ENCODE measurements at places on chromosomes 5 and 9. TPM values are rescaled to one million over a fixed set of nuclear protein-coding genes. Genes with fewer than 3 reads are reported as not detected.

GRCh38 chr9:10753474-10753873 is 140.7 kb upstream of the PTPRD start:
- H3K4me1 ChIP-seq, result no peaks in the 10 kb centered on the region
- H3K27ac ChIP-seq, result no peak overlapping the region
- no peak overlapping the region for H3K4me3 ChIP-seq
- H3K27me3 ChIP-seq, result no peaks in the 10 kb centered on the region

Gene TLX3
- polyA plus RNA-seq, result not detected

DNA sequence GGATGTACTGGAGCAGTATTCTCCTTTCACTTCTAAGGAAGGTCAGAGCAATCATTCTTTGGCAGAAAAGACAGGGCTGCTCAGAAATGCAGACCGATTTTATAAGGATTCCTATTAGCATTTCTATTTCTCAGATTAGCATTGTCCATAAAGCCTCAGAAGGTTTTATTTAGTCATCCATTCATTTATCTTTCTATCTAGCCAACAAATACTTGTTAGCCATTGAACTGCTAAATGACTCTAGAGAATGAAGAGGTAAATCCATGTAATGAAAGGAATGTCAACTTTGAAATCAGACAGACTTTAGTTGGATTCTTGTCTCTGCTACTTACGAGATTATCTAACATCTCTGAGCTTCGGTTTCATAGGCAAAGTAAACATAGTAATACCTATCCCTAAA is 165.2 kb downstream of the SLC25A46 start:
- no peaks in the 10 kb centered on the region for H3K36me3 ChIP-seq
- no peaks in the 10 kb centered on the region for H3K4me1 ChIP-seq
- no peak overlapping the region for H3K4me3 ChIP-seq
- no peaks in the 10 kb centered on the region for H3K27me3 ChIP-seq
- no peak overlapping the region for H3K27ac ChIP-seq
- DNase-seq, result no peak

DNA sequence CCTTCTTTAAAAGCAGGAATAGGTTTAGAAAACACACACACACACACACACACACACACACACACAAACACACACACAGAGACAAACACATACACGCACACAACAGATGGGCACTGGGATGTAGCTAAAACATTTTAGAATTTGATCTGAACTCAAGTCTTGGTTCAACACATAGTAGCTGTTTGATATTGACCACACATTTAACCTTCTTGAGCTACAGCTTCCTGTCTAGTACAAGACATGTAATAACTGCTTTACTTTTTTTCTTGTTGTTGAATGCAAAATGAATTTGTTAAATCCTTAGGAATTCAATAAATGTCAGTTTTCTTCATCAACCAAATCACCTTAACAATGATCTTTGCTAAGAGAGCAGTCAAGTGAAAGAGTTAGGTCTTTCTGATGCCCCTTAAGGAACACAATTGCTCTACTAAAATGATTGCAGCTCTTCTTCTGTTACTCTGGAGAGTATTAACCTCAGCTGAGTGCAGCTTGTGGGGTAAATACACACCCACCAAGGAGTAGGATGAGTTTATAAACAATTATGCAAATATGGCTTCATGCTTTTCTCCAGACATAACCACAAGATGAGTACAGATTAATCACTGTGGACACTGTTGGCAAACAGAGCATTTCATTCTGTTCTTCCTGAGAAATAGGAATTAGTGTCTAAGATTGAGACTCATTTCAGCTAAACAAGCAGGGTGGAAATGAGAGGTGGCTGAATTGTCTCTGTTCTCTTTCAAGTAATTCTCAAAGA is 302.9 kb upstream of the PAPPA start:
- H3K36me3 ChIP-seq, result no peaks in the 10 kb centered on the region
- no peaks in the 10 kb centered on the region for H3K4me1 ChIP-seq
- H3K27me3 ChIP-seq, result no peaks in the 10 kb centered on the region
- no peak overlapping the region for H3K4me3 ChIP-seq
- no peak for DNase-seq
- no peak overlapping the region for H3K27ac ChIP-seq

DNA sequence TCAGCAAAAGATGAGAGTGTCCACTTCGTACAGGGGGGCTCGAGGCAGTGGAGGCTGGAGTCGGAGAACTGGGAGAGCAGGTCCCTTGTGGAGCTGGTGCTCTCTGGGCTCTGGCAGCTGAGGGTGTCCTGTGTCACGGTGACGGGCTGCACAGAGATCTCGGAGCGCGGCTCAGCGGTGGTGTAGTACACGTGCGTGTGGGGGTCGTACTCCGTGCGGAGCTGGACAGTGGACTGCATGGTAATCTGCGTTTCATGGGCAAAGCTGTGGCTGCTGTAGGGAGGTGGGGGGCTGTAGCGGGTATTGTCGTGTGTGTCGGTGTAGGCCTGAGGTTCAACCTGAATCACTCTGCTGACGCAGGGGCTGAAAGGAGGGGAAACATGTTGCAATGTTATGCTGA is 48.0 kb downstream of the PTCH1 start:
- H3K4me1 ChIP-seq, result peaks cover 15% of the 10 kb centered on the region
- DNase-seq, result no peak
- peaks cover 67% of the 10 kb centered on the region for H3K36me3 ChIP-seq
- H3K4me3 ChIP-seq, result no peak overlapping the region

DNA sequence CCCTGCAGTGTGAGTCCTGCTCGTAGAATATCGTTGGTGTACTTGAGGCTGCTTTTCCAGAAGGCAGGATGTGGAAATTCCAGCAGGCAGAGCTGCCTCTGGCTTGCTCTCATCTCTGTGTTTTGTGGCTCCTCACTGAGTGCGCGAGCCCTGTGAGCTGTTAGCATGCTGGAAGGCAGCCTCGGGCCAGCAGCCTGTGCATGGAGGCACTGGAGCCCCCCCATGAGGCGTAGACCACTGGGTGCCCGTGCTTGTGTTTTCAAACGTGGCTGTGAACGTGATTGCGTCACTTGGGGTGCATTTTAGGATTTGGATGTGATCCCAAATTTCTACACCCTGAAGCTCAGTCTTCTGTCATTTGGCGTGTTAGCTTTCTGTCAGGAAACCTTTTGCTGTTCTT is 3.2 kb downstream of the WDR5 start:
- no peak for DNase-seq
- H3K4me3 ChIP-seq, result no peak overlapping the region
- no peaks in the 10 kb centered on the region for H3K27me3 ChIP-seq
- H3K27ac ChIP-seq, result no peak overlapping the region

Gene ELAVL2
- not detected for polyA plus RNA-seq

Gene PCSK1
- not detected for polyA plus RNA-seq

Gene BTNL8
- polyA plus RNA-seq, result not detected

DNA sequence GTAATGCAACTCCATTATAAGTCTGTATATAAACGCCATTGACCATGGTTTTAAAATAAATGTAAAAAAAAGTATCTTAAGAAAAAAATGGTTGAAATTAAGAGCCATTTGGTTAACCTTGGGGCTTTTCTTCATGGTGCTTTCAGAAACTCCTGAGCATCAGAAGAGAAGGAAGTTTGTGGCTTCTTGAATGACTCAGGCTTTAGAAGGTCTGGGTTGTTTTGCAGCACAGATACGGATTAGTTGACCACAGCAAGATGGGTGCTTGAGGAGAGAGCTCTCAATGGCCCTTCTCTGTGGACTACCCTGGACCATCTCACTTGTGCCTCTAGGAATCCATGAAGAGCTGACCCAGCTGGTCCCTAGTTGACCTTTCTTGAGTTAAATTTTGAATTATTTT is 189.5 kb downstream of the TMEM38B start:
- DNase-seq, result no peak
- peaks cover 2% of the 10 kb centered on the region for H3K4me1 ChIP-seq
- H3K4me3 ChIP-seq, result no peak overlapping the region

GRCh38 chr9:129232839-129233591 is 55.0 kb upstream of the IER5L start:
- H3K36me3 ChIP-seq, result no peaks in the 10 kb centered on the region
- H3K27ac ChIP-seq, result no peak overlapping the region
- H3K4me1 ChIP-seq, result peaks cover 34% of the 10 kb centered on the region
- H3K4me3 ChIP-seq, result no peak overlapping the region
- no peak for DNase-seq

DNA sequence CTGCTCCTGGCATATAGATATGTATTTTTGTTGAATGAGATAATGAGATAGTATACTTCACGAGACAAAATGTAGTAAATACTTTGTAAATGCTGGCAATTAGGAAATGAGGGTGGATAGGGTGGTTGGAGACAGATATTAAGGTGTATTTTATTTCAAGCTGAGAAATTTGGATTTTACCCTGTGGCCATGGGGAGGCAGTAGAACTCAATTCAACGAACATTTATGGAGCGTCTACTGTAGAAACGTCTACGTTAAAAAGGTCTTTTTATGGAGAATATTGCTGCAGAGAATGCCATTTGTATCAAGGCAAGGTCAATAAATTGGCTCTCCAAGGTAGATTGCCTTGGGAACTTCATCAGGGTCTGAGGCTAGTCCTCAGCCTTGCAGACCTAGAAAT is 21.5 kb upstream of the RALGPS1 start:
- no peaks in the 10 kb centered on the region for H3K27me3 ChIP-seq
- H3K4me1 ChIP-seq, result no peaks in the 10 kb centered on the region
- no peak overlapping the region for H3K27ac ChIP-seq
- no peaks in the 10 kb centered on the region for H3K36me3 ChIP-seq

DNA sequence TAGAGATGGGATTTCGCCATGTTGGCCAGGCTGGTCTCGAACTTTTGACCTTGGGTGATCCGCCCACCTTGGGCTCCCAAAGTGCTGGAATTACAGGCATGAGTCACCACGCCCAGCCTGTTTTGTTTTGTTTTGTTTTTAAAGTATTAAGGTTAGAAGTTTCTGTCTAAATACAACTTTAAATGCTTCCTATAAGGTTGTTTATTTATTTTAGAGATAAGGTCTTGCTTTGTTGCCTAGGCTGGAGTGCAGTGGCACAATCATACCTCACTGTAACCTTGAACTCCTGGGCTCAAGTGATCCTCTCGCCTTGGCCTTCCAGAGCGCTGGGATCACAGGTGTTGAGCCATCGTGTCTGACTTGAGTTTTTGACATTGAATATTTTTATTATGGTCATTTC is 11.4 kb downstream of the MRRF start:
- H3K36me3 ChIP-seq, result peaks cover 43% of the 10 kb centered on the region
- H3K27ac ChIP-seq, result no peak overlapping the region
- H3K27me3 ChIP-seq, result no peaks in the 10 kb centered on the region
- DNase-seq, result no peak
- H3K4me3 ChIP-seq, result no peak overlapping the region
- peaks cover 2% of the 10 kb centered on the region for H3K4me1 ChIP-seq

- H3K36me3 ChIP-seq, result no peaks in the 10 kb centered on the region
- no peaks in the 10 kb centered on the region for H3K4me1 ChIP-seq
- H3K27ac ChIP-seq, result no peak overlapping the region
Measured at GRCh38 chr9:126001581-126002225, 254.5 kb downstream of the PBX3 start.

Gene RICTOR
- 7.4 TPM for polyA plus RNA-seq

Gene MARVELD2
- polyA plus RNA-seq, result not detected

DNA sequence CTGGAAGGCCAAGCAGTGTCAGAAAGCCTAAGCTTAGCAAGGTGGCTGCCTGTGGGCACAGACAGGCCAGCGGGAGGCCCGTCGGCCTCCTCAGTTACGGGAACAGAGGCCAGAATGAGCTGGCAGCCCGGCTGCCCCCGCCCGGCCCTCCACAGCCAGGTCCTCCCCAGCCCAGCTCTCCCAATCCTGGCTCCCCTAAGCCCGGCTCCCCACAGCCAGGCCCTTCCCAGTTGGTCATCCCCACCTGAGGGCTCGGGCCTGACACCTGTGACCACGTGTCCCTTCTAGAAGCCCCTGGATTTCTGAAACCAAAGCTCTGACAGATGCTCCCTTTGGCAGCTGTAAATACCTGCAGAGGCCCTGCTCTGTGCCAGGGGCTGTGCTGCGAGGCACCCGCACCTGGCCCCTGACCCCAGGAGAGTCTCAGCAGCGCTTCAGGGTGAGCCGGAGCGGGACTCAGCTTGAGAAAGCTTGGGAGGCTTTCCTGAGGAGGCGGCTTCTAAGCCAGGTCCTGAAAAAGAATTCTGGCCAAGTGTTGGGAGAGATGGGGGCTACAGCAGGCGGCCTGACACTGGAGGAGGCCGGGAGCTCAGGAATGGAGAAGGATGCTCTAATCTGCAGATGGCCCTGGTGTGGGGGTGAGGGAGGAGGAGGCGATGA is 80.4 kb upstream of the OLFM1 start:
- H3K36me3 ChIP-seq, result no peaks in the 10 kb centered on the region
- no peak overlapping the region for H3K4me3 ChIP-seq
- H3K27me3 ChIP-seq, result peaks cover 1% of the 10 kb centered on the region
- no peaks in the 10 kb centered on the region for H3K4me1 ChIP-seq
- no peak overlapping the region for H3K27ac ChIP-seq

Gene SERF1A
- polyA plus RNA-seq, result 0.52 TPM

Gene PTAR1
- polyA plus RNA-seq, result 10.7 TPM

GRCh38 chr9:117649126-117649525 is 55.1 kb upstream of the TLR4 start:
- peaks cover 3% of the 10 kb centered on the region for H3K27me3 ChIP-seq
- H3K4me3 ChIP-seq, result no peak overlapping the region
- peaks cover 9% of the 10 kb centered on the region for H3K4me1 ChIP-seq
- H3K27ac ChIP-seq, result no peak overlapping the region

GRCh38 chr5:168728546-168729211 is 149.5 kb upstream of the PANK3 start:
- H3K4me3 ChIP-seq, result no peak overlapping the region
- DNase-seq, result no peak
- no peaks in the 10 kb centered on the region for H3K4me1 ChIP-seq
- no peaks in the 10 kb centered on the region for H3K36me3 ChIP-seq
- no peak overlapping the region for H3K27ac ChIP-seq

Gene KCNMB1
- not detected for polyA plus RNA-seq

- no peak for DNase-seq
- no peak overlapping the region for H3K4me3 ChIP-seq
- H3K27me3 ChIP-seq, result peaks cover 3% of the 10 kb centered on the region
Measured at GRCh38 chr5:4646715-4647375, 493.3 kb upstream of the ADAMTS16 start.

- DNase-seq, result no peak
- H3K27ac ChIP-seq, result no peak overlapping the region
- H3K4me3 ChIP-seq, result no peak overlapping the region
Measured at GRCh38 chr9:95373069-95373681, 55.7 kb upstream of the FANCC start.

DNA sequence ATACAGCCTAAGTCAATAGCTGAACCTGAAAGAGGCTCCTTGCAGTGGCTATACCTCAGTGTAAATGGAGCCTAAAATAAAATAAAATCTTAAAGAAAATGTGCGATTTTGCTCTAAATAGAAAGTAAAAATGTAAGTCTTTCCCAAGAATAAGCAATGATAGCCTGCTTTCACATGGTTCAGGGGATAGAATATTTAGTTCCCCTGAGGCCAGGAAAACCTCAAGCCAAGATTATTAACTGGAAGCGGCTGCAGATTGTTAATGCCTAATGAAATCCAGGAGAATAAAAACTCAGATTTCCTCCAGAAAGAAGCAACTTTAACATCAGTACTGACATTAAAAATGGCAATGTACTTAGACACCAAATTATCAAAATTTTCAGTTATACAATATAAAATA is 463.7 kb downstream of the CYLC2 start:
- no peak overlapping the region for H3K4me3 ChIP-seq
- no peaks in the 10 kb centered on the region for H3K36me3 ChIP-seq
- H3K27me3 ChIP-seq, result no peaks in the 10 kb centered on the region

- no peaks in the 10 kb centered on the region for H3K36me3 ChIP-seq
- H3K4me3 ChIP-seq, result no peak overlapping the region
- peaks cover 27% of the 10 kb centered on the region for H3K4me1 ChIP-seq
- no peaks in the 10 kb centered on the region for H3K27me3 ChIP-seq
- DNase-seq, result no peak
- H3K27ac ChIP-seq, result no peak overlapping the region
Measured at GRCh38 chr9:28970241-28970654, 1397.0 kb upstream of the C9orf72 start.
